Activated CD4-positive, alpha-beta T cell treated with anti-CD3 and anti-CD28 coated beads for 1 hour (primary cell): ENCODE measurements at places on chromosomes 4 and X.

- no peak for DNase-seq
Observed at GRCh38 chrX:72371405-72371804, 65.7 kb upstream of the CITED1 start.

DNA sequence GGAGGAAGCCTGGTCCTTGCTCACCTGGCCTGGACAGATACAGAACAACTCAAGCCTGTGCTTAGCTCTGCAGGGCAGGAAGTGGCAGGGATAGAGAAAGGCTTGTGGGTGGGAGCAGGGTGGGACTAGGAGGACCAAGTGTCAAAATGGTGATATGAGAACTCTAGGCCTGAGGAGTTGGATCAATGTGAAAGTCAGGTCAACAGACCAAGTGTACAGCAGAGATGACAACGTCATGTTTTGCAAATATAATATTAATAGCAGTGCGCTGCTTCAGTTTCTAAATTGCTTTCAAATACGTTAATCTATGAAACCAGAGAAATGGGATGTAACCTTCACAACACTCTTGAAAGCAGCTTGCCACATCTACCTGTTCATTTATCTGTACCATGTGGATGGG is 114.2 kb upstream of the MAP3K15 start:
- no peak for DNase-seq

- DNase-seq = no peak
Observed at GRCh38 chr4:125750828-125751466, 436.2 kb downstream of the FAT4 start.

DNA sequence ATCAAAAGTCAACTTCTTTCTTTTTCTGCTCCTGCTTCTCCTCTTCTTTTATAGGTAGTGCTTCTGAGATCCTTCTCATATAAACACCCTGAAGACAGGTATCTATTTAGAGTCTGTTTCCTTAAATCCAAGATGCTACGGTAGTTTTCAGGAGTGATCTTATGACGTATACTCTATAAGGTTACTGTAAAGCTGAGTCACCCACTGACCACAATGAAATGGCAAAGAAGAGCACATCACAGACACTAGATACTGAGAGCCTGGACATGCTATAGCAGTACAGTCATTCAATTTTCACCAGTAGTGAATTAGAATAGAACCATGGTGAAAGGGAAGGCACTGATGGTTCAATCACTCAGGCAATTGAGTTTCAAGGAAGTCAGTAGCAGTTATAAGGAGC is 412.5 kb downstream of the ADAM29 start:
- no peak for DNase-seq

GRCh38 chr4:161817914-161818313 is 345.9 kb downstream of the FSTL5 start:
- DNase-seq = no peak

DNA sequence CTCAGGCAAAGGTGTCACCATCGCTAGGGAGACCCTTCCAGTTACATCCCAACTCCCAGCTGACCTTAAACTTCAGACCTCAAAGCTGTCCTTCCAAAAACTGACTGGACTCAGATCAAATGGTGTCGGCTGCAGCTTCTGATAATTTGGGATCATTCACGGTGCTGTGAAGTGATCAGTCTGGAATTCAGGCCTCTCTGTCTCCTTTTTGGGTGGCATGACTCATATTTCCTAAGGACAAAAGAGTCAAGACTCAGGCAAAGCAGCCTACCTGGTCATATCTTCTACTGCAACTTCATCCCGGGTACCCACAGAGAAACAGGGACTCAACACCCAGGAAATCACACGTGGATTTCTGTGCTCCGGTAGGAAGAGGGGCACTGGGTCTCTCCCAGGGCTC is 87.6 kb downstream of the SORCS2 start:
- DNase-seq = no peak

DNA sequence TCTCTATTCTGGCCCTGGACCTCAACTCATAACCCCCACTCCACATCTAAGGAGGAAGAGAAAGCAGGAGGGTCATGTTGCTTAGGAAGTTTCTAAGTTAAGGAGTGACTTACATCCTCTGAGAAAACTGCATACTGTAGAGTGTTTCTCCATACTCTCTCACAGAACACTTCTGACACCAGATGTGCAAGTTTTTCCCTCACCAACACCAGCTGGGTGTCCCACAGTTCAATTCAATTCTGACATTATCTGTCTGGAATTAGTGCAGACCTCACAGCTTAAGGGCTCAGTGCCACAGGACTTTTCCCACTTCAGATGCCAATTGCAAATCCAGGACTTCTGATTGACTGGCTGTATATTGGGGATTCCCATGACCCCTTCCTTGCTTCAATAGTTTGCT is 89.0 kb upstream of the SFRP2 start:
- DNase-seq = no peak

DNA sequence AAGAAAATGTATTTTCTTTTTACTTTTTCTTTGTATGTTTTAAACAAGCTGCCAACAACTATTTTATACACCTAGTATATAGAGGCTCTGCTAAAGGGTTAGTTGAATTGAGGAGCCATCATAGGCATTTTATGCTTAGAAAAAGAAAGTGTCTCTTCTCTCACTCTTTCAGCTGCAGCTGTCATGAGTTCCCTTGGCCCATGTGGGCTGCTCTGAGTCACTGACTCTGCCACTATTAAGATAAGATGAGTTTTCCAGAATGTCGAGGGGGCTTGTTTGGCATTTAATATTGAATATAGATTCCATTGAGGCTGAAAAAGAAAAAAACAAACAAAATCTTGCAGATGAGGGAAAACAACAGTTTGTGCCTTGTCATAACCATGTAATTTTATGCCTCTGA is 126.0 kb upstream of the PAQR3 start:
- no peak for DNase-seq

- DNase-seq = no peak
Observed at GRCh38 chr4:153369021-153369420, 24.5 kb downstream of the MND1 start.

DNA sequence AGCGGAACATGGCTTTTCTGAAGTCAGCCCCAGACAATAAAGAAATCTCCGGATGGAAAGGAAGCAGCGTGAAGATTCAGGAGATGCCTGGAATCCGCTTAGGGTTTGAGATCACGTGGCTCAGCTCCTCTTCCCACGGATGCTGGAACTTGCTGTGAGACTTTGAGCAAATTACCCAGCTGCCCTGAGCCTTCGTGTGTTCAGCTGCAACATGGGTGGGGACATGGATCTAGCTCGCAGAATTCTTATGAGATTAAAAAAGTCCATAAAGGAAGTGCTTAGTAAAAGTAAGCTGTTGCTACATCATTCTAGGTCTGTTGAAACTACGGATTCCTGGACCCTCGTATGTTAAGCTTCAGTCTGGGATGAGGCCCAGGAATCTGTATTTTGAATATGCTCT is 55.7 kb upstream of the STIM2 start:
- no peak for DNase-seq

- DNase-seq = no peak
Observed at GRCh38 chr4:153451911-153452657, 14.1 kb upstream of the TMEM131L start.

GRCh38 chrX:41661366-41662095 is 27.2 kb upstream of the GPR34 start:
- no peak for DNase-seq

DNA sequence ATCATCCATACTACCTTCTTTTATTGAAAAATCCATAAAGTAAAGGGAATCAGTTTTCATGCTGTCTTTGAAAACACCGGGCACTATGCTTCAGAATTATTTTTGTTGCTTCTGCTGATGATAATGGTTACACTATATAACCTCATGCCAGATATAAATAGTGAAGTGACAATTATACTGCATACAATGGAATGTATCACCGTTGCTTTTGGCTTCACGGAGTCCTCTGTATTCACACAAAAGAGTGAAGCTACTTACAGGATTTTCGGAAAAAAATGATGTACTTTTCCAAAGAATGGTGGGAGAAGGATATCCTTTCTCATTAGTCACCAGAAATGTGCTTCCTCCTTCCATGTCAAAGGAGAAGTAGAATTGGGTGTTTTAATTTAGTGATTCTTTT is 159.1 kb upstream of the PITX2 start:
- no peak for DNase-seq
